ENCODE measurements at places on chromosomes 5 and 9. TPM values are rescaled to one million over a fixed set of nuclear protein-coding genes. Genes with fewer than 3 reads are reported as not detected.

The SPINK7 gene
- not detected for total RNA-seq

The FOXD4L5 gene
- not detected for total RNA-seq

The SLCO6A1 gene
- total RNA-seq, result not detected

The LECT2 gene
- total RNA-seq, result not detected

The NDUFS6 gene
- total RNA-seq, result 100 TPM

The ACTBL2 gene
- total RNA-seq, result 0.15 TPM

The ANKRD33B gene
- total RNA-seq, result 3.7 TPM

The RAPGEF1 gene
- total RNA-seq, result 18.0 TPM

The SLC6A19 gene
- not detected for total RNA-seq

The CMYA5 gene
- total RNA-seq, result 0.30 TPM

The SH3RF2 gene
- 1.0 TPM for total RNA-seq

The TPPP gene
- 0.17 TPM for total RNA-seq

The NUTM2G gene
- total RNA-seq, result not detected

The ELOVL7 gene
- total RNA-seq, result not detected

The ADRA1B gene
- 2.4 TPM for total RNA-seq

The FSD1L gene
- total RNA-seq, result 1.0 TPM

The GRIA1 gene
- total RNA-seq, result 1.5 TPM

The NUTM2F gene
- not detected for total RNA-seq

The PLAC8L1 gene
- not detected for total RNA-seq

The BARX1 gene
- not detected for total RNA-seq

The SAXO1 gene
- total RNA-seq, result not detected

The OTULINL gene
- 1.0 TPM for total RNA-seq

The C9orf40 gene
- 7.3 TPM for total RNA-seq

The TAF11L14 gene
- total RNA-seq, result not detected

The SMIM15 gene
- 50.2 TPM for total RNA-seq

The MUSK gene
- 0.15 TPM for total RNA-seq

The DMRTA1 gene
- total RNA-seq, result 0.17 TPM

The HK3 gene
- not detected for total RNA-seq

The MAST4 gene
- total RNA-seq, result 4.7 TPM

The TLX3 gene
- not detected for total RNA-seq

The NXNL2 gene
- total RNA-seq, result 1.5 TPM

The UIMC1 gene
- 15.0 TPM for total RNA-seq

The PLGRKT gene
- total RNA-seq, result 35.4 TPM

The PELO gene
- 19.5 TPM for total RNA-seq

The PIP5K1B gene
- total RNA-seq, result not detected

The HSPB3 gene
- not detected for total RNA-seq

The XRCC4 gene
- 11.8 TPM for total RNA-seq

The KLF4 gene
- 8.7 TPM for total RNA-seq

The SLC34A3 gene
- not detected for total RNA-seq

The ZNF454 gene
- total RNA-seq, result 0.84 TPM

The TMEM215 gene
- total RNA-seq, result not detected

The LCN15 gene
- not detected for total RNA-seq

The GLDC gene
- total RNA-seq, result 0.34 TPM

The ZNF483 gene
- total RNA-seq, result 0.17 TPM

The IL7R gene
- total RNA-seq, result 14.0 TPM

The HMCN2 gene
- total RNA-seq, result not detected

The SLC36A2 gene
- not detected for total RNA-seq

The CENPK gene
- 16.1 TPM for total RNA-seq

The DMXL1 gene
- total RNA-seq, result 11.3 TPM

The CD14 gene
- total RNA-seq, result 0.17 TPM

The C5orf58 gene
- not detected for total RNA-seq

The RNF183 gene
- not detected for total RNA-seq

The FOXD4 gene
- total RNA-seq, result 0.34 TPM

The AQP3 gene
- total RNA-seq, result 2.4 TPM
